ENCODE measurements at places on chromosomes 5 and 9.

GRCh38 chr5:150044329-150044681 lies 42.0 kb downstream of the CSF1R start:
- no peak for DNase-seq

GRCh38 chr9:9631284-9631683 lies 981.5 kb downstream of the PTPRD start:
- DNase-seq, result no peak

DNA sequence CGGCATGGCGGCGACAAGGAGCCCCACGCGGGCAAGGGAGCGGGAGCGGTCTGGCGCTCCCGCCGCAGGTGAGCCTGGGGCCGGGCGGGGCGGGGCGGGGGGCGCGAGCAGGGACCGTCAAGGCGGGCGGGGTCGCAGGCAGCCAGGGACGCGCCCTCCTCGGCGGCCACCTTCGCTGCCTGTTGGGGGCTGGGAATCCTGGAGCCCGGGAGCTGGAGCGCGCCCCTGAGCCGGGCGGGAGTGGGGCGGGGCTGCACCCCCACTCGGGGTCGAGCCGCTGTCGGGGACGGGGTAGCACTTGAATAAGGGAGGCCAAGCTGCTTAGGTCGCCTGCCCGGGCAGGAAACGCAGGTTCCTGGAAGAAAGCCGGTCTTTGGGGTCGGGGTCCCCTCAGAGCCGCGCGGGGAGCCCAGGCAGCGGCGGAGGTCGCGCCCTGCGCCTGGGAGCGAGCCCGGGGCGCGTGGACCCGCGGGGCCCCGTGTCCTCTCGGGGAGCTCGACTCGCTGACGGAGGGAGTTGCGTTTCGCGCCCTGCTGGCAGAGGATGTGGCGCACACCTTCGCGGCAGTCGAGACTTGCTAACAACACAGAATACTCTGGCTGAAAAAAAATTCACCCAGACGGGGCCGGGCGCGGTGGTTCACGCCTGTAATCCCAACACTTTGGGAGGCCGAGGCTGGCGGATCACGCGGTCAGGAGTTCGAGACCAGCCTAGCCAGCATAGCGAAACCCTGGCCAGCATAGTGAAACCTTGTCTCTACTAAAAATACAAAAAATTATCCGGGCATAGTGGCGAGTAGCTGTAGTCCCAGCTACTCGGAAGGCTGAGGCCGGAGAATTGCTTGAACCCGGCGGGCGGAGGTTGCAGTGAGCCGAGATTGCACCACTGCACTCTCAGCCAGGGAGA lies 552 bp downstream of the OTULINL start:
- DNase-seq, result peak; percentile 82

DNA sequence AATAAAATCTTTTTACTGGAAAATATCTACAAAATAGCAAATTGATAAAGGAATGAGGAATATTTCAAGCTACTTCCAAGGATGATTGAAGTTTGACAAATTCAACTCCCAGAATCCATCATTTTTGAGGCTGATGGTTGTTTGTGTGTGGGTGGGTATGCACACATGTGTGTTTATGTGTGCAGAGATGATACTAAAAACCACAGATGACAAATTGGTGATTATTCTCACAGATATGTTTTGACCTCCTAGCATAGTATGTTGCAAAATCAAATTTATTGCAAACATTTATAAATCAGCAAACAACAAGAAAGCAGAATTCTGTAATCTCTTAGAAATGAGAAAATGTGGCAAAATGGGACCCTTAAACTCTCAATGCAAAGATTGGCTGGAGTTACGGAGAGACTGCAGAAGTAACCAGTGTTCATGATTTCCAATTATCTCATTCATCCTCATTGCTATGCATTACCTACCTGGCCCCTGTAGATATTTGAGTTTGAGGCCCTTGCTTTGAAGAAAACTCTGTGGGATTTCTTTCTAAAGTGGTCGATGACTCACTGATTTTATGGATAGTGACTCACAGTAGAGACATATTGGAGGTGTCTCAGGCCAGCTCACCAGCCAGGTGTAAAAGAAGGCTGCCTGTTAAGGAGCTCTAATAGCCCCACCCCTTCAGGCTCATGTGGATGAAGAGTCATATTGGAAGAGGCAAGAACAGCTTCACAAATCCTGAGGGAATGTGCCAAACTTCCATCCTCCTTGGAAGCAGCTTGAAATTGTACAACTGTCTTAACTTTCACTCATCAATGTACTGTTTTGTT lies 44.6 kb upstream of the TMC1 start:
- DNase-seq, result peak; percentile 24

DNA sequence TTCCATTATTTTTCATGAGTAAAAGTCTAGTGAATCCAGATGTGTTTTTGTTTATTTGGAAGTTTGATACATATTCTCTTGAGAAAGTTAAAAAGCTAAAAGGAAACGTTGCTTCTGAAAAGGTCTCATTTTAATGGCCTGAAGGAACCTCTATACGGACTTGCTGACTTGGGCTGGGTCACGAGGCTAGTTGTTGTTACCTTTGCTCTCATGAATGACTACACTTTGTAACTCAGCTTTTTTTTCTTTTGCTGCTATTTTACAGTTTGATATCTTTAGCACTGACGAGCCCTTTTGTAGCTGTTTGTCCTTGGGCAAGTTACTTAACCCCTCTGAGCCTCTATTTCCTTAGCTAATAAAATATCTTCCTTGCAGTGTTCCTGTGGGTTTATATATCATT lies 211.5 kb downstream of the PCSK5 start:
- no peak for DNase-seq

DNA sequence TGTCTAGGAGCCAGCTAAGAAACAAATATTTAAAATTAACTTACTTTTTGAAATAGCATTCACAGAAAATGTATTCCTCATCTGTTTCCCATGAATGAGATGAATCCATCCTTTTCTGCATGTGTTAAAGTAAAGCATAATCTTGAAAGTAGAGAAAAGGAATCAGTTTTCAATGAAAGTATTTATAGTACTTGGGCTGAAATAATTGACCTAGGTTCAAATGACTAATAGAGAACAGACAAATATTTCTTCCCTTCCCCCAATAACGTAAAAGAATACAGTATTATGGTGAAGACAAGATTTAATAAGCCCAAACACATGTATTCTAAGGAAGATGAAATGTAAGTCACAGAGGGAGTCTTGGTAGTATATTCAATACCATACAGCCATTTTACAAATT lies 403.5 kb downstream of the ZNF608 start:
- no peak for DNase-seq

DNA sequence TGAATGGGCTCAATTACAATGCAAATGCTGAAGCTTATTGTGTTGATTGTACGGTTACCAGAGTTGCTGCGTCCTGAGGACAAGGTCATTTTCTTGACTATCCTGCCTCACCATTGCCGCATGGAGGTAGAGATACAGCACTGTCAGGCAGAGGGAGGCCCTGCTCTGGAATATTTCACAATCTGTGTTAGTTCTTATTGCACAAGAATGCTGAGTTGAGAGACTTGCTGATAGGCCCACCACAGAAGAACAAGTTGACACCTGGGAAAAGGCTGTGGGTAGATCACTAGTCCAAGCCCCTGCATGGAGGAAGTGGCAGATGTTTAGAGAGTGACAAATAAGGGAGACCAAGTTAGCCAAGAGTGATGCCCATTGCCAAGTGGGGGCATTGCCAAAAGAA lies 344.5 kb upstream of the ITGA1 start:
- no peak for DNase-seq

DNA sequence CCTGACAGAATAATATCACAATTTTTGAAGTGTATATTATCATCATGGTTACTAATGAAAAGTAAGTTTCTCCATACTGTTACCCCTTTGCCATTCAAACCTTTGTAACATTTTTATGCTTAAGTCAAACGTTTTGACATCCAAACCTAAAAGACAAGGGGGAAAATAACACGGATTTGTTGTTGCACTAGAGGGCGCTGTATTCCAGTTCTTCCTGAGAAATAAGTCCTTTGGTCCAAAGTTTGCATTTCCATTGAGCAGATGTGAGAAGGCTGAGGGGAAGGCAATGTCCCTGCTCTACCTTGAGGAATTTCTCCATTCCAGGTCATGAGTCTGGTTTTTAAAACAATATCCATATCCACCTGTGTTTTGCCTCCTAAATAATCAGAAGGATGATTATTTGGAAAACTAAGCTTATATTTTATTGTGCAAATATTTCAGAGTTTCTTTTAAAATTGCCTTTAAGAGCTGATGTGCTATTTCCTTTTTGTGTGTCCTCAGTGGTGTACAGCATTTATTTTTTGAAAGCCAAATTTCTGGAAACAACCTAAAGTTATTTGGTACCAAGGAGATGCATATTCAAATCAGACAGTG lies 9.7 kb downstream of the LECT2 start:
- peak; percentile 7 for DNase-seq

DNA sequence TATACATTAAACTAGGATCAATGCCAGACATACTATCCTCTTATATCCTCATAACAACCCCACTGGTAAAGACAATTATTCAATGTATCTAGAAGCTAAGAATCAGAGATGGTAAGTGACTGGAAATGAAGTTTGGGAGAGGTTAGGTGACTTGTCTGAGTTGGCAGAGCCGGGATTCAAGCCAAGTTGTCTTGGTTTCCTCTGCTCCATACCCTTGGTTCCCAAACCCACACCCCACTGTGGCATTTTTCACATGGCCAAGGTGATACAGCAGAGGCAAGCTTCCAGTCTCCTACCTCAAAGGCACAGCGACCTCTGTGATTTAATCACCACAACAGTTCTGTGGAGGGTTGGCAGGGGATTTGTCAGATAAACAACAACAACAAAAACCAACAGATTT lies 34.7 kb upstream of the ADRB2 start:
- DNase-seq, result no peak

DNA sequence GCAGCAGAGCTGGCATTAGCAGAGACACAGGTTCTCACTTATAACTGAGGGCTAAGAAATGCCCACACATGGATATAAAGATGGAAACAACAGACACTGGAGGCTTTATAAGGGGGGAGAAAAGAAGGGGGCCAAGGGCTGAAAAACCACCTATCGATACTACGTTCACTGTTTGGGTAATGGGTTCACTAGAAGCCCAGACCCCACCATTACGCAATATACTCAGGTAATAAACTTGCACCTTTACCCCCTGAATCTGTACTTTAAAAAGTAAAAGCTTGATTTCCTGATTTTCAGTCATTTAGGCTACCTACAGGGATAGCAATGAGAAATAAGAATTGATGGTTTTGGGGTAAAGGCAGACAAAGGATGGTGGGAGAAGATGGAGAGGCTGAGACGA lies 1.9 kb upstream of the MINAR2 start:
- no peak for DNase-seq

- no peak for DNase-seq
Measured at GRCh38 chr9:77533671-77534070, 114.5 kb downstream of the GNA14 start.

- no peak for DNase-seq
Measured at GRCh38 chr5:37603072-37603471, 224.0 kb downstream of the WDR70 start.

DNA sequence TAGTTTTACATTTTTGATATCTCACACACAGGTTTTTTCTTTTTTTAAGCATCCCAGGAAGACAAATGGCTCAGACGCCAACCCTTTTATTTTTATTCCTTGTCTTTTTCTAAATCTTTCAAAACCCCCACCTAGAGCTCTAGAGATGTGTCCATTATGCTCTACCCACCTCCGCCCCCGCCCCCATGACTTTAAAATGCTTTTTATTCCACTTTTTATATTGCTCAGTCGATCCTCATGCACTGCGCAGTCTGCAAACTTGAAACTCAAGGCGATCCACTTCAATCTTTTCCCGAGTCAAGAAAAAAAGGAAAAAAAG lies 411 bp upstream of the MAT2B start:
- no peak for DNase-seq

GRCh38 chr5:74482990-74483389 lies 157.5 kb downstream of the ENC1 start:
- no peak for DNase-seq

- DNase-seq, result no peak
Measured at GRCh38 chr5:149012350-149012749, 50.5 kb downstream of the SH3TC2 start.

DNA sequence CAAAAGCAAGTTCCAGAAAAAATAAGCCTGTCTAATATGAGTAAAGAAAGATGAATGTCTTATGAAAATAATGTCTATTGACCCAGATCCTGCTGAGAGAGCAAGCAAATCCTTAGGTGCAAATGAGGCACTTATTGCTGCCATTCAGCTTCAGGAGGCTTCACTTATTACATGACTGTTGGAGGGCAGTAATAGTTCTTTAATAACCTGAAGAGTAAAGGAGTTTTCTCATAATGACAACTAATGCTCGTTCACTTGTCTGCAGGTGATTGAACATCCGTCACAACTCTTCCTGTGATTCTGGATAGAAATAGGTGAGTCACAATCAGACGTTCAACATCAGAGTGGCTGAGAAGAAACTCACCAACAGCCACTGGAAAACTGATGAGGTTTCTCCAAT lies 58.3 kb downstream of the SPOCK1 start:
- no peak for DNase-seq

- DNase-seq, result no peak
Measured at GRCh38 chr5:159156426-159157238, 52.7 kb downstream of the RNF145 start.

- DNase-seq, result no peak
Measured at GRCh38 chr5:132420706-132421272, 51.3 kb downstream of the SLC22A5 start.

DNA sequence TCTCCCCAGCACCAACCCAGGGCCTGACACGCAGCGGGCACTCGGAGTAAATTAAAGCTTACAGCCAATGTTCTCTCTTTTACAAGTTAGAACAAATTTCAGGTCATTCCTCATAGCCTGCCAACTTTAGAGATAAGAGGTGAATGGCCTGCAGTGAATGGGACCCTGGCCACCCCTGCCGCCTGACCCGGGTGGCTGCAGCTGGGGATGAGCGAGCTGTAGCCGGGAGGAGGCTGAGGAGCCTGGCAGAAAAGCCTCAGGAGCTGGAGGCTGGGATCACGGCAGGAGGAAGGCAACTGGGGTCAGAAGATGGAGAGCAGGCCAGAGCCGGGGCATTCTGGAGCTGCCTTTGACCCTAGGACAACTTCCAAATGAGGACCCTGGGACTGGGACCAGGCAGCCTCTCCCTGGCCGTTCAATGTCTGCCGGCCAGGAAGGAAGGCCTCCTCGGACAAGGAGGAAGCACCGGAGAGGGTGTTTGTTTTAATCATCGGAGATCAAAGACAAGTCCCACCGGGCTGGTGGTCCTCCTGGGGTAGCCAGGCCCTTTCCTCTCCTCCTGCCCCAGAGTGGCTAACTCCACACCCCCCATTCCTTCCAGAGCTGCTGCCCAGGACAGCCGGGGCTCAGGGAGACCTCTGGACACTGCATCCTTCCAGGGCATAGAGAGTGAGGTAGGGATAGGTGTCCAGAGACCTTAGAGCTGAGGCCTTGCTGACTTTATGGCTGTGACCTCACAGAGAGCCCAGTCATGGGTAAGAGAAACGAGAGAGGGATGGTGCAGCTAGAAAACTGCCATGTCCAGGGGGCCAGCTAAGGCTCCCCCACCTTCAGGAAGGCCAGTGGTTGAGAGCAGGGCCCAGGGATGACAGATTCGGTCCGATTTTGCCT lies 87.3 kb upstream of the LMX1B start:
- no peak for DNase-seq
